ENCODE measurements at places on chromosomes 13 and 19.

DNA sequence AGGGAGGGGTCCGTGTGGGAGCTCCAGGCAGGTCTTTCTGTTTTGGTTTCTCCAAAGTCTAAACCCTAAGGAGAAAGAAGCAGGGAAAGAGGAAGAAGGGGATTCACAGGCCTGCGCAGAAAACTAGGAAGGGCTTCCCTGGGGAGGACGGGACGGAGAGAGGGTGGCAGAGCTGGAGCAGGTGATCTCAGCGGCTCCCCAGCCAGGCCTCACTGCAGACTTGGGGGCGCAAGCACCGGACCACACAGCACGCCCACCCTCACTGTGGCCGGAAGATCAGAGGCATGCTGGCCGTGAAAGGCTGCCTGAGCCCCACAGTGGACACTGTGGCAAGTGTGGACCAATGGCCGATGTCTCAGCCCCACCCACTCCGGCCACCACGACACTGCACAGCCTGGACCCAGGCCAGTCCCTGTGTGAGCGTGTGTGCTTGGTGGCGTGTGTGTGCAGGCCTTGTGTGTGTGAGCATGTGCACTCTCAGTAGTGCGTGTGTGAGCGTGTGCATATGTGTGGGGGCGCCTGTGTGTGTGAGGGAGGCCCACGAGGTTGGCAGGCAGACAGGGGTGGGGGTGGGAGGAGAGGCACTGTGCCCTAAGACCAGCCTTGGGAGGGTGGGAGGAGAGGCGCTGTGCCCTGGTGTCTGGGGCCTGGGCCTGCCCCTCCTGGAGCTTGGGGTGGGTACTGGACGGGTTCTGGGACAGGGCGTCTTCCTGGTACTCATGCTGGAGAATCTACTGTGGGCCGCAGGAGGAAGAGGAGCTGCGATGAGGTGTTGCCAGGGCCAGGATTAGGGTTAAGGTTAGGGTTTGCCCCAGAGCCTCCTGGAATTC lies 15.4 kb upstream of the TMEM255B start:
- DNase-seq: no peak

DNA sequence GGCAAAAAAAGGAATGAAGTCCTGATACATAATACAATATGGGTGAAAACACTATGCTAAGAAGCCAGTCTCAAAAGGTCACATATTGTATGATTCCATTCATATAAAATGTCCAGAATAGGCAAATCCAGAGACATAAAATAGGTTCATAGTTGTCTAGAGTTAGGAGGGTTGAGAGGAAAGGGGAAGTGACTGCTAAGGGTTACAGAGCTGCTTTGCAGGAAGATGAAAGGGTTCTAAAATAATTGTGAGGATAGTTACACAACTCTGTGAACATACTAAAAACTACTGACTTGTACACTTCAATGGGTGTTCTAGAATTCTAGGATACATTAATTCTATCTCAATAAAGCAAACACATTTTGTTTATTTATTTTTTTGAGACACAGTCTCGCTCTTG lies 25.7 kb downstream of the CAB39L start:
- no peak for DNase-seq

GRCh38 chr19:10836479-10837330 lies 693 bp upstream of the TMED1 start:
- DNase-seq: peak; percentile 88

GRCh38 chr19:8458380-8458779 lies 13.6 kb downstream of the HNRNPM start:
- DNase-seq: no peak

GRCh38 chr13:96229356-96229755 lies 139.4 kb downstream of the HS6ST3 start:
- no peak for DNase-seq

DNA sequence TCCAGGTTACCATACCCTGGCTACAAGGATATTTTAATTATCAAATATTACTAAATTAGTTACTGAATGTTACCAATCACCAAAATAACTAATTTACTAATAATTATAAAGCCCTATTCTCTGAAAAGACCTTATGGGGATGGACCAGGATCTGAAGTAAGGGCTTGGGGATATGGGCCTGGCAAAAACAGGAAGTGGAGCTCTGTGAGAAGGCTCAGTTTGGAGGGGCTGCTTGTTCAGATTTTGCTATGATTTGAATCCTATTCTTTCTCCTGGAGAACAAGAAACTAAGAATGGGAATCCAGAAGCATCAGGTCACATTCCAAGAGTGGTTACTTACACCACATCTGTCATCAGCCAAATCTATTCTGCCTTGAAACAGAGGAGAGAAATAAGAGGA lies 148.1 kb downstream of the DNAJC15 start:
- no peak for DNase-seq

DNA sequence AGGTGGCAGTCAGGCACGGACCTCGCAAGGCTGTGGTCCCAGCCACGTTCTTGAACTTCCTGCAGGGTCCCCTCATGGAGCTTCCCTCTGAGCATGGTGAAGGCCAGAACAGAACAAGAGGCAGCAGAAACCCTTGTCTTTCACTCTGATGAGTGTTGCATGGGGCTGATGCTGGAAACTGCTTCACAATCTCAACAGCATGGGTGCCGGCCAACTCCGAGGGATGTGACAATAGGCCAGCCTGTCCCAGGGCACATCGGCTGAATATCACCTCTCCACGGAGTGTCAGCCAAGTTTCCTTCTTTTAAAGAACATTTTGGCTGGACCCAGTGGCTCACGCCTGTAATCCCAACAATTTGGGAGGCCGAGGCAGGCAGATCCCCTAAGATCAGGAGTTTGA lies 173.9 kb downstream of the FOXO1 start:
- DNase-seq: no peak

- DNase-seq: no peak
These were observed 31.1 kb upstream of the AMER2 start for GRCh38 chr13:25203127-25203740.

- DNase-seq: no peak
These were observed 17.3 kb downstream of the HMGB1 start for GRCh38 chr13:30448441-30448840.

DNA sequence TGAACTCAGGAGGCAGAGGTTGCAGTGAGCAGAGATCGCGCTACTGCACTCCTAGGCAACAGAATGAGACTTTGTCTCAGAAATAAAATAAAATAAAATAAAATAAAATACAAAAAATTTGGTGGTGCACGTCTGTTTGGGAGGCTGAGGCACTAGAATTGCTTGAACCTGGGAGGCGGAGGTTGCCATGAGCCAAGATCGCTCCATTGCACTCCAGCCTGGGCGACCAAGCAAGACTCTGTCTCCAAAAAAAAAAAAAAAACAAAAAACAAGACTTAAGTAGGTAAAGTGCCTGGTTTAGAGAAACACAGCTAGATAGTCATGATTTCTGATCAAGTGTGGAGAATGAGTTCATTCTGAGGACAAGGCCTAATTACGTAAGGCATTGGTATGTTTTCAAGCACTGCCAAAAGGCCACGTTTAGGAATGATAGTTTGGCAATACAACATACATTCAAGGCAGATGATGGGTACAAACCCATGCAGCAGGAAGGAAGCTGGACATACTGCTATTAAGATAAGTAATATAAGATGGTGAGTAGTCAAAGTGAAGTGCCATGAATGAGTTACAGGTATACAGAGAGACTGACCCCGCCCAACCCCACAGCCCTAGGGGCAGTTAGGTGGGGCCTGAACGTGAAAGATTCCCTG lies 4.8 kb upstream of the UCHL3 start:
- DNase-seq: no peak

DNA sequence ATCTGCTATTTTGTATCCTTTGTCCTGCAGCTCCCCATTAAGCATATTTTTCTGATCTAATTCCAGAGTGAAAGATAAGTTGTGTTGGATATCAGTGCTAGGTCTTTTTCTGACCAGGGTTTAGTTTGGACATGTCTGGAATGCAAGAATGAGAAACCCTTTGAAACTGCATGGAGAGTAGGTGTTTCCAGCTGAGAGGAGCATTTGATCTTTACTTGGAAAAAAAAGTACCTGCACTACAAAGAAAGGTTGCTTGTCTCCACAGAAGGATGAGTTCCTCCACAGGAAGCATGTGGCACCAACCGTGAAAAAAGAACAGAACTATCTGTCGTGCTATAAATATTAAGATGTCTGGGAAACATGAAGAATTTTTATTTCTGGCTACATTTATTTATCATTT lies 36.6 kb upstream of the MED4 start:
- no peak for DNase-seq

GRCh38 chr13:58313219-58313618 lies 681.7 kb downstream of the PCDH17 start:
- no peak for DNase-seq

GRCh38 chr13:98233127-98233526 lies 56.1 kb upstream of the RNF113B start:
- DNase-seq: no peak

DNA sequence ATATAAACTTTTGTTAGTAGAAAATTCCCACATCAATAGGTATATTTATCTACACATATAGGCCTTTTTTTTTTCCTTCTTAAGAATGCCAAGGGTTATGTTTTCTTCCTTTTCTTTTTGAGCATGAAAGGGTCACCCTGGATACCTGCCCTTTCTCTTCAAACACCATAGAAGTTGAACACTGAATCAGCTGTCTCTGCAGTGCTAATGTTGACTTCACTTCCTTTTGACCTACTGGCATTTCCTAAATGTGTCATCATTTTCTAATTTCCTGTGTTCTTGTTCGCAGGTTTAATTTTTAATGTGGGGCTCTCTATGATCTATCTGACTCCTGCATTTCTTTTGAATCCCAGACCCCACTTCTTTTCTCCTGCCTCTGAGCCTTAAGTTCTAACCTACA lies 532.0 kb downstream of the GPC6 start:
- no peak for DNase-seq

GRCh38 chr13:25292301-25292700 lies 5.0 kb upstream of the MTMR6 start:
- peak; percentile 45 for DNase-seq

GRCh38 chr13:46961719-46962118 lies 64.9 kb upstream of the HTR2A start:
- no peak for DNase-seq

- DNase-seq: peak; percentile 46
These were observed 24.9 kb downstream of the EPS15L1 start for GRCh38 chr19:16446724-16447368.

DNA sequence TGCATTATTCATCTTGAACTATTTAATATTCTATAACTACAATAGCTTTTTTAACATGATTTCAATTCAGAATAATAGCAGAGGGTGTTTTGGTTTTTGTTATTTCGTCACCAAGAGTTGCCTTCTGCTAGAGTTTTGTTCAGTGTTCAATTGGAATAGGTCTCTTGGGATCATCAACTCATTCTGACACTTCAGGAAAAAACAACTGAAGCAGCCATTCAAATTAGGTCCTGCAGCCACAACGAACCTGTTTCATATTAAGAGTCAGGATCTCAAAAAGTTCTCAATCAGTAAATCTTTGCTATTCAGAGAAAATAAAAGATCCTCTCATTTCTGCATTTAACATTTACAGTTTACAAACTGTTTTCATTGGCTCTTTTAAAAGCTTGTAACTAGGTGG lies 2.4 kb upstream of the CHAMP1 start:
- no peak for DNase-seq

GRCh38 chr13:60755380-60756163 lies 358.6 kb downstream of the TDRD3 start:
- no peak for DNase-seq

GRCh38 chr13:111449041-111449440 lies 128.6 kb downstream of the TEX29 start:
- no peak for DNase-seq

DNA sequence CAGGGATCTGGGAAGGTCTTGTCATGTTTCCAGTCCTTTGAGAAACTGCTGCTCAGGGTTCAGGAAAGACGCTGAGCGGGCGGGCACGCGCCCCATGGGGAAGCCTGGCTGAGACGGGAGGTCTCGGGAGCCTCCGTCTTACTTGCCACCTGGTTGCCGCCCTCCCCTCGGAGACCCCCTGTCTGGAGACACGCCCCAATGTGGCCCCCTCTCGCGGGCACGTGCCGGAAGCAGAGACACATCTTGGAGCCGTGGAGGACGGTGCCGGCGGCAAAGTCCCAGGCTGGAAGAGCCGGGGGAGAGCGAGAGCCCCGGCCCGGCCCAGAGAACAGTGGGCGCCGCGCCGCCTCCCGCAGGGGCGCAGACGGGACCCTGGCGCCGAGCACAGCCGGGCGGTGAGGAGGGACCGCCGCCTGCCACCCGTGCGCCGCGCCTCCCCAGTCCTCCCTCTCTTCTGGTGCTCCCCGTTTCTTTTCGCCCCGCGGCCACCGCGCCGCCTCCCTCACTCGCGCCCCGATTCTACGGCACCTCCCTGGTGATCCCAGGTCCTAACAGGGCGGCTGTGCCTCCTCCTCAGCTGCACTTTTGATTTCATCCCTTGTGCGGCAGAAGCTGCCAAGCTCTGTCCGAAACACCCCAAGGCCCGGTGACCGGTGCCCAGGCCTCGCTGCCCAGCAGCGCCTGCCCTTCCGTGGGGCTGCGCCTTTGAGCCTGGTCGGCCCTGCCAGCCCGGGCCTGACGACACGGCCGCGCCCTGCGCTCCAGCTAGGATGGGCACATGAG lies 15.5 kb downstream of the GJB2 start:
- DNase-seq: no peak

DNA sequence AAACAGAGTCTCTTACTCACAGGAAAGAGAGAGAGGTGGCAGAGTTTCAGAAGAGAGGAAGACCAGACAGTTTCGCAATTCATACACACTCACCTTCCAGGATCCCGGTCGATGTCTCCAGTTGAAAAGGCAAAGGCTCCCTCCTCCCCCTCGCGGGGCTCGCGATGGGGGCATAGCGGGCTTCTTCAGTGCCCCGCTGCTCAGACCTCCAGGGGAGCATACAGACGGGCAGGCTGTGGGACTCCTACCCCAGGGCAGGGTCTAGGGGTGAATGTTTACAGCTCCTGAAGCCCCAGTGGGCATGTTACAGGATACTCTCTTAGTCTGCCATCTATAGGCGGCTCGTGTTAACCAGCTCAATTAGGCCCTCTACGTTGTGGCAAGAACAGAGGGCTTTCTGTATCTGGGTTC lies 139.2 kb downstream of the SLITRK5 start:
- no peak for DNase-seq

DNA sequence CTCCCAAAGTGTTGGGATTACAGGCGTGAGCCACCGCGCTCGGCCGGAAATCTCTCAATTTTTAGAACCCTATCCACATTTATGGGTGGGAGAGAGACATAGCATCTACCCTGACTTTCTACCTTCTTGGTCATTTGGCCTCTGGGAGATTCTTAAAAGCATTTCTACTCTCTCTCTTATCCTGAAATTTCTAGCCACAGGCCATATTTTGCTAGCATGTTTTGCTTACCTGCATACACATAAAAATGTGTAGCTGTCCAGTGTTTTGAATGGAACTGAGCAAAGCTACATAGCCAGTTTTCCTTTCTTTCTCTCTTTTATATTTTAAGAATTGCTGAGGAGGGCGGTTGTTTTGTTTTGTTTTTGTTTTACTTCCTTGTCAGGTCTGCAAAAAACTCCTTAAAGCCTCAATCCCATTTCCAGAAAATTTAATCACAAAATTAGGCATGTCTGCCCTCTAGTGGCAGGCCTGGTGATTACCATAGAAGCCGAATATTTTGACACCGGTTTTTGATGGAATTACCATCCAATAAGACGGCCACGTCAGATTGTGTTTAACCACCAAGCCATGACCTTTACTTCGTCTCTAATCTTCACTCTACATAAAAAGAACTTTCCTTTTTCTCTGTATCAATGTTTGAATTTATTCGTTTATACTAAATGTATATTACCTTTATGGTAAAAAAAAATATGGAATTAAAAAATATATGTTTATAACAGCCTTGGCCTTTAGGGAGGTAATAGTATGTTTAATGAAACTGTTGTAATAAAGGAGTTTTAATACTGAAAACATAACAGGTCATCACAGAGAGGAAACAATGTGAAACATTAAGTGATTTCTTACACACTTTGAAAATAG lies 34.4 kb upstream of the OXGR1 start:
- peak; percentile 45 for DNase-seq
